Activated naive CD4-positive, alpha-beta T cell treated with anti-CD3 and anti-CD28 coated beads, Interleukin-2, amount 50 U/mL, for 16 hours (primary cell): ENCODE measurements at places on chromosomes 3 and 15.

GRCh38 chr3:52480768-52481715 lies 14.1 kb upstream of the STAB1 start:
- DNase-seq = no peak

GRCh38 chr3:33256249-33256648 lies 21.0 kb upstream of the FBXL2 start:
- no peak for DNase-seq

- DNase-seq = no peak
These were observed 87.1 kb downstream of the CCR1 start for GRCh38 chr3:46120983-46121382.

GRCh38 chr3:53089511-53089910 lies 40.7 kb downstream of the RFT1 start:
- no peak for DNase-seq

DNA sequence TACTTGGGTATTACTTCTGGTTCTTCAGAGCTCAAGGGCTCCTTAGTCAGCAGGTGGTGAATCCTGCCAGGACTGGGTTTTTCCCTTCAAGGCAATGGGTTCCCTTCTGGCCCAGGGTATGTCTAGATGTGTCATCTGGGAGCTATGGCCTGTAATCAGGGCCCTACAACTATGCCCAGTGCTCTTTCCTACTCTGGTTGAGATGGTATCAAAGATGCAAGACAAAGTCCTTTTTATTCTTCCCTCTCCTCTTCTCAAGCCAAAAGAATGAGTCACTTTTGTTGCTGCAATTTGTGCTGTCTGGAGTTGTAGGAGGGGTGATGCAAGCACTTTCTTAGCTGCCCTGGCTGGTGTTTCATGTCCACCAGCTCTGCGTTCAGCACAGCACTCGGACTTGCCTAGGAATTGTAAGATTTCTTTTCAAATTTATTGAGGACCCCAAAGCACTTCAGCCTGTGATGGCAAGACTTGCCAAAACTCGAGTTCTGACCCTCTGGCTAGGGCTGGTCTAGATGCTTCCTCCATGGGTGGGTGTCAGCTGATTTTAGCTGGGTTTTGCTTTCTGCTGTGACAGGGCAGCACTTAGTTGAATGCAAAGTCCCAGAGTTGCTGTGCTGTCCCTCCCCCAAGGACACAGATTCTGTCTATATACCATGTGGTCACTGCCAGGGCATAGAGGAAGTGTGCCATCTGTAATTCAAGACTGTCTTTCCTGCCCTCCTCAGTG lies 129.2 kb upstream of the CBLB start:
- DNase-seq = no peak

- no peak for DNase-seq
These were observed 92.5 kb upstream of the MB21D2 start for GRCh38 chr3:193010191-193010590.

- no peak for DNase-seq
These were observed 186.9 kb downstream of the KLHL25 start for GRCh38 chr15:85607842-85608241.

GRCh38 chr15:91649016-91649415 lies 204.5 kb upstream of the SLCO3A1 start:
- no peak for DNase-seq

DNA sequence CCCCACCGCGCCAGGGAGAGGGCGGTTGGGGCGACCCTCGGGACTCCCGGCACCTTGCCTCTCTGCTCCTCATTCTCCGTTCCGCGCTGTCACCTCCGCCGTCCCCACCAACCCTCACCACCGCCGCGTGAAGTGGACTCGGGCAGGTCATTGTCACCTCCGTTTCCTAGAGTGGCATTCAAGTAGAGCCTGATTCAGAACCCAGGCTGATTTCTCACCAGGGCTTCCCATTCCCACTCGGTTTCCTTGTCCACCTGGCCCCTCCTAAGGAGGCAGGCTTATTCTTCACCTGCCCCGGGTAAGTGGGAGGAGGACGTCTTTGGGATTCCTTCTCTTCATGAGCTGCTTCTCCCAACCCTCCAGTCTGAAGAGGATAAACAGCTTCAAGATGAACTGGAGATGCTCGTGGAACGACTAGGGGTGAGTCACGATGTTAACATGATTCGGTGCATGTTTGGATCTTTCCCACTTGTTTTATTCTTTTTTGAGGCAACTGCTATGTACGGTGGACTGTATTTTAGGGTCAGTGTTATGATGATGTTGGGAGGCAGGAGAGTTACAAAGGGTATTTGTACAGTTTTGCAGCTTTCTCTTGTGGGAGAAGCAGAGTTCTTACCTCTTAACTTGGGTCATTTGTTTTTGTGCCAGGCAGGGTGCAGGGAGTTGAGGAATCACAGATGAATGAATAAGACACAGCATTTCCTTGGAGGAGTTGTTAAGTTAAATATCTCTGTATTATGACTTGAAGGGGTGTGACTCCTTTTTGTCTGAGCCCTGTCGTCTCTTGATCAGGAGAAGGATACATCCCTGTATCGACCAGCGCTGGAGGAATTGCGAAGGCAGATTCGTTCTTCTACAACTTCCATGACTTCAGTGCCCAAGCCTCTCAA lies 692 bp downstream of the PSMD2 start:
- DNase-seq = no peak

DNA sequence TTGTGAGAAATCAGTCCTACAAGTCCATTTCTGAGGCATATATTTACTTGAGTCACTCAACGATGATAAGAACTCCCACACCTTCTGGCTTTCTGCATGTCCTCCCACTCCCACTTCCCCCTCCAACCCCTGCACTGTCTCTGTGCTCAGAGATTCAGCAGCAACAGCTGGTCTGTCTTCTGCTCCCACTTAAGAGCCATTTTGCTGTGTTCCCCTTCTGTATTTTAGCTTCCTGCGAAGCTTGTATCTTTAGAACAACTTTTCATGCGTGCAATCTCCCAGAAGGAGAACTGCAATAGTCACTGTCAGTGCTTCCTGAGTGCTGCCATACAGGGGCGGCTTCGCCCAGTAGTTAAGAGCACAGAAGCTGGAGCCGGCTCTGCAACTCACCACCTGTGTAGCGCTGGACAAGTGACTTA lies 90.0 kb upstream of the SPATA12 start:
- no peak for DNase-seq

DNA sequence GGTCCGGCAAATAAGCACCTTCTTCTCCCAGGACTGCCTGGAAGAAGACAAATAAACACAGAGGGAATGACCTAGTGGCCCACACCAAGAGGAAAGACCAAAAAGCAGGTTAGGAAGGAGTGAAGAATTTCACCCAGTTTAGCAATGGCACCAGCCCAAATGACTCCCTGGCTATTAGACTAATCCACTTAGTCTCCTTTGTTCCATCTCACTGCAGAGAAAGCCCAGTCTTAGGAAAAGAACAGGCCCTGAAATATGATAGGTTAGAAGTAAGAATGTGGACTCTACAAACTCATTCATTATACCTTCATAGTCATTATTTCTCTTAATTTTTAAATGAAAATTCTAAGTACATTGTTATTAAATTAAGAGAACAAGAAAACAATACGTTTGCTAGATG lies 23.2 kb downstream of the SERPINI2 start:
- DNase-seq = no peak

DNA sequence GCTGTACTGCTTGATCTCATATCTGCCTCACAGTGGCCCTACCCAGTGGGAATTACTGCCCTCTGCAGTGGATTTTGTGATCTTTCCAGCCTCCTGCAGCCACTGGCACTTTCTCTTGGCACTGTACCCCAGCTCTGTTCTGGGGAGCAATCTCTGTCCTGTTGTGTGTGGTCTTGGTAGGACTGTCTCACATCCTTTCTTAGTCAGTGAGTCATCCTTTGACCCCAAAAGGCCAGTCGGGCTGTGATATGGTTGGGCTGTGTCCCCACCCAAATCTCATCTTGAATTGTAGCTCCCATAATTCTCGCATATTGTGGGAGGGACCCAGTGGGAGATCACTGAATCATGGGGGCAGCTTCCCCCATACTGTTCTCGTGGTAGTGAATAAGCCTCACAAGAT lies 133.3 kb upstream of the TPM1 start:
- no peak for DNase-seq

- DNase-seq = no peak
These were observed 59.1 kb downstream of the SUMF1 start for GRCh38 chr3:4407941-4408340.

DNA sequence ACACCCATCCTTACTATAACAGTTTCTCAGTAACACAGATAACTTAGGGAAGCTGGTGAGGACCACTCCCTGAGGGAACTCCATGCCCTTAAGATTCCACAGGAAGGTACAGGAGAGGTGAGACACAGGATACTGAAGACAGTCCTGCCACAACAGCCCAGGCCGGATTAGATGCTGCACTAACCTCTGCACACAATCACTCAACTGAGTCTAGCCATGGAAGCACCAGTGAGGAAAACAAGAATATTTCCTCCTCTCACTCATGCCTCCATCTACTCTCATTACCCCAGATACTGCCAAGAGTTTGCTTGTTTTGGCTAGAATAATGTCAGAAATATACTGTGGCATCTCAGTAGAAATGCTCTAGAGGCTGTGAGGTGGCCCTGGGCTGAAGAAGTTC lies 3.7 kb downstream of the ANO10 start:
- no peak for DNase-seq

GRCh38 chr15:77819851-77820728 lies 187.4 kb upstream of the LINGO1 start:
- DNase-seq = no peak

- no peak for DNase-seq
These were observed 22.2 kb upstream of the ZNF710 start for GRCh38 chr15:89978914-89979313.

GRCh38 chr15:88752501-88752900 lies 50.7 kb upstream of the ACAN start:
- DNase-seq = no peak

DNA sequence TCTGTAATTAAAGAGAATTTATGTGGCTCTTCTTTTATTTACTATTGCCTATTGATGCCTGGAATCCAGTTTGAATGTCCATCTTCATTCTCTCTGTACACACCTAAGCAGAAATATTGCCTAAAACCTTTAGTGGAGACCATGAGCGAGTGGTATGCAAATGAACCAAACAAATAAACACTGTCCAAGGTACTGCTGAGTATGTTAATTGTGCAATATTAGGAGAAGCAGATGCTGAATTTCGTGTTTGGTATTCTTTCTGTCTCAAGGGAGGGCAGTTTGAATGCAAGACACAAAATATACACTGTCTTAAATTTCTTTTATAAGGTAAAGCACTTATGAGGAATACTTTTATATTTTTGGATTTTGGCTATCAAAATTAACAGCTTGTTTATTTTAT lies 440.9 kb downstream of the RBMS3 start:
- DNase-seq = no peak

- no peak for DNase-seq
These were observed 37.0 kb upstream of the CDCP1 start for GRCh38 chr3:45182915-45183871.

DNA sequence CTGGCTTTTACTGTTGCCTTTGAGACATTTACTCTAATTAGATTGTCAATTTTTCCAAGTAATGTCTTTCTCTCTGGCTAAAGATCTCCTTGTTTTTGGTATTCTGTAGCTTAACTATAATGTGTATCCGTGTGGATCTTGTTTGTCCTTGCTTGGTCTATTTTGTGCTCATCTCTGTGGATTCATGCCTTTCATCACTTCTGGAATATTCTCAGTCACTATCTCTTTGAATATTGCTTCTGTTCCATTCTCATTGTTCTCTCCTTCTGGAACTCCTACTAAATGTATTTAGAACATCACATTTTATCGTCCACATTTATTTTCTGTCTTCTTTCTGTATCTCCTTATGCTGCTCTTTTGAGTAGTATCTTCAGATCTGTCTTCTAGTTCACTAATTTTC lies 12.7 kb downstream of the PGPEP1L start:
- DNase-seq = no peak

- DNase-seq = no peak
These were observed 727.7 kb downstream of the ROBO1 start for GRCh38 chr3:79040091-79040490.

DNA sequence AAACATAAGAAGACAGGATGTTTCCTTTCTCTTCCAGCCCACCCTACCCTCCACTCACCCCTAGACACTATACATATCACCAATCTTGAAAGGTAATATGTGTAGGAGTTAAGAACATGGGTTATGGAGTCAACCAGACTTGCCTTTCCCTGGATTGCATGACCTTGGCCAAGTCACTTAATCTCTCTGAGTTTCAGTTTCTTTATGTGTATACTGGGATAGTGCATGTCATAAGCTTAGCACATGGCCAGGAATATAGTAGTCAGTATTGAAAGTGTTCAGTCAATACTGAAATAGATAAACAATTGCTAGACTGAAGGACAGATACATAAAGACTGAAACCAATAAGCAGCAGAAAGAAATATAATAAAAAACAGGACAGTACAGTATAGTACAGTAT lies 283.2 kb upstream of the STT3B start:
- no peak for DNase-seq

GRCh38 chr3:40864146-40864782 lies 335.0 kb upstream of the CTNNB1 start:
- no peak for DNase-seq

DNA sequence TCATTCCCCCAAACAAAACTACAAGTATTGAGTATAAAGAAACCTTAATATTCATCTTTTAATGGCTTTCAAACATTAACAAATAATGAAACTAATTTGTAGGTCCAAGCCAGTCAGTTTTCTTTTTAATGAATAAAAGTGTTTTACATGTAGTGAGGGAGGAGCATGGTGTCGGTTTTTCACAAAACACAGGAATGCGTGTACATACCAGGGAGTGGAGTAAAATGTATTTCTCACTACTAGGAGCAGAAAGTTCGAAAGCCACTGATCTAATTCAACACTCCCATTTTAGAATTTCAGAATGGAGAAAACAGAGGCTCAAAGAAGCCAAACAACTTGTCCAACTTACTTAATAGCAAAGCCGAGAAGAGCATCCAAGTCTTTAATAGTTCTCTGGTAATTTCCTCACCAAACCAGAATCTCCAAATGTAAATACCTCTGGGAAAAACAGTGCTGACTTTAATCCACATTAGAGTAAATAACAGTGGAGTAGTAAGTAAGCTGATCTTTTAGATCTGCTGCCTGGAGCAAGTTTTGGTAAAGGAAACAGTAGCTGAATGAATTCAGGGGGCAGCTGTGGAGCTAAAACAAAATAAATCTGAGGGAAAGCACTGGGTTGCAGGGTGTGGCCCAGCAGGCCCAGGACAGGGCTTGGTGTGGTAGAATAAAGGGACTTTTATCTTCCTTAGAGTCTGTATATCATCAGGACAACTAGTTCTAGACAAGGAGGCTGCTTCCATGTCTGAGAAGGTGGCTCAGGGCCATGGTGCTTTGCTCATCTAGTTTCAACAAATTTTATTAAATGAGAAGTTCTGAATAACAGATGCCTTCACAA lies 7.9 kb downstream of the ANP32A start:
- DNase-seq = no peak
